ENCODE measurements at places on chromosomes 11 and 22.

DNA sequence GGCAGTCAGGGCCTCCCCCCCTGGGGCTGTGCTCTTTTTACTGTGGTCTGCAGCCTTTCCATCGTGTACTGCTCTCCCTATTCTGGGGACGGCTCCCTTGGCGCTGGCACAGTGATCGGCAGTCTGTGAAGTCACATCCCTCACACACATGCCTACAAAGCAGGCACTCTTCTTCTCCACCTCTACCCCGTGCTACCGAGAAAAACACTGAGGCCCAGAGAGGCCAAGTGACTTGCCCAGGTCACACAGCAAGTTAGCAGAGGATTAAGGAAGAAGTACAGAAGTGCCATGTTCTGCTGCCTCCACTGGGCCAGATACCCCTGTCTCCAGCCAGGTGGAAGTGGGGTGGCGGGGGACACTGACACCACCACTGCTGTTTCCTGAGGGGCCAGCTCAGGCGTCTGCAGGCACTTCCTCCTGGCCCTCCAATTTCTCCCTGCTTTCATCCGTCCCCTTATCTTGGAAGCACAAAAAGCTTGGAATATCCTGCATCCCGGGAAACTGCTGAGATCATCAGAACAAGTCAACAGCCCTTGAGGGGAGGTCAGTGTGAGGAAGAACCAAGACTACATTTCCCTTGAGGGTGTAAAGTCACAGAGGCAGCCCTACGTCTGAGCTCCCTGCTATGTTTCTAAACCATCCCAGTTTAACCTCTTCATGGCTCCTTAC is 30.2 kb upstream of the KLHL35 start:
- DNase-seq = no peak

GRCh38 chr22:25451480-25452114 is 112.9 kb upstream of the GRK3 start:
- DNase-seq = no peak

GRCh38 chr22:28768701-28769393 is 3.6 kb upstream of the CCDC117 start:
- DNase-seq = no peak

GRCh38 chr11:116233561-116233960 is 539.2 kb downstream of the BUD13 start:
- no peak for DNase-seq

GRCh38 chr11:73375830-73376159 is 404 bp upstream of the RELT start:
- no peak for DNase-seq

- DNase-seq = no peak
These were observed 76.2 kb upstream of the ARHGAP32 start for GRCh38 chr11:129268371-129268770.

DNA sequence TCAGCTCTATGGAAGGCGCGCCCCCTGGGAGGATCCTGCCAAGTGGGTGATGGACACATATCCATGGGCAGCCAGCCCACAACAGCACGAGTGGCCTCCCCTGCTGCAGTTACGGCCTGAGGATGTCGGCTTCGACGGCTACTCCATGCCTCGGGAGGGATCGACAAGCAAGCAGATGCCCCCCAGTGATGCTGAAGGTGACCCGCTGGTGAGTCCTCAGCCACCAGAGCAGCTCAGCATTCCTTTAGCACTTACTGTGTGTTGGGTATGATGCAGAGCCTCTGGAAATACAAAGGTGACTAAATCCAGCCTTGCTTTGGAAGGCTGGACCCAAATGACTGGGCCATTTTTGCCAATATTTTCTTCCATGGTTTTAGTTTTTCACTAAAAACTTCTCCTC is 45.7 kb downstream of the DBX1 start:
- no peak for DNase-seq

- no peak for DNase-seq
These were observed 42.4 kb upstream of the RCE1 start for GRCh38 chr11:66800720-66801428.

GRCh38 chr22:39429916-39430575 is 26.8 kb upstream of the MGAT3 start:
- no peak for DNase-seq

DNA sequence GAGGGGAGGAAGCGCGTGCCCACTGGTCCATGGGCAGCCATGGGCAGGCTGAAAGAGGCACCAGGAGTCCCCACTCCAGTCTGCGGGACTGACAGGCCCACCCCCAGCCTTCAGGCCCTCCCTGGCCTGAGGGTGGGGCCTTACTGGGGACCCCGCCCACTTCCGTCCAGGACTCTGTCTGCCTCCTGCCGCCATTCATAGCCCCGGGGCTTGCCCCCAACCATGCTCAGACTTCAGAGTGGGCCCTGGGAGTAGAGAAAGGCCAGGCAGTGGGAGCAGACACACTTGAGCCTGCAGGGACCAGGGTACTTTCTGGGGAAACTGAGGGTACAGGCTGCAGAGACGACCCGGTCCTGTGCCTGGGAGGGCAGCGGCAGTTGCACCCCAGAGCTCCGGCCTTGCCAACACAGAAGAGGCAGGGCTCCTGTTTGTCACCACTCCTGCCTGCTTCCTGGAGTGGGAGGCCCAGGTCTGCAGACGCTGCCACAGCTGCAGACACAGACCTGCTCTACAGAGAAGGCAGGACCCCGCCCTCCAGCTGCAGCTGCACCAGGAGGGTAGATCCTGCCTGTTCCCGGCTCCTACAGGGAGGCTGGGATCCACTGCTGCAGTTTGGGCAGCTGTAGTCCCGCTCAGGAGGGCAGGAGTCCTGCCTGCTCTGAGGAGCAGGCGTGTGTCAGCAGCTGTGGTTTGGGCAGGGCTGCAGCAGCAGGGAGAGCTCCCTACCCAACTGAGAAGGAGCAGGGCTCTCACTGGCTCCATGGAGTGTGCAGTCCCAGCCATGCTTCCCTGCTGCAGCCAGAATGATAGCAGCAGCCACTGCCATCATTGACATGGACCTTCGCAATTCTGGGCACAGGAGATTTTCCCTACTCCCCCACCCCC is 387.9 kb upstream of the ANO3 start:
- no peak for DNase-seq

GRCh38 chr11:122853971-122854446 is 15.7 kb downstream of the CRTAM start:
- no peak for DNase-seq

- no peak for DNase-seq
These were observed 1.8 kb downstream of the BSCL2 start for GRCh38 chr11:62705413-62705812.

DNA sequence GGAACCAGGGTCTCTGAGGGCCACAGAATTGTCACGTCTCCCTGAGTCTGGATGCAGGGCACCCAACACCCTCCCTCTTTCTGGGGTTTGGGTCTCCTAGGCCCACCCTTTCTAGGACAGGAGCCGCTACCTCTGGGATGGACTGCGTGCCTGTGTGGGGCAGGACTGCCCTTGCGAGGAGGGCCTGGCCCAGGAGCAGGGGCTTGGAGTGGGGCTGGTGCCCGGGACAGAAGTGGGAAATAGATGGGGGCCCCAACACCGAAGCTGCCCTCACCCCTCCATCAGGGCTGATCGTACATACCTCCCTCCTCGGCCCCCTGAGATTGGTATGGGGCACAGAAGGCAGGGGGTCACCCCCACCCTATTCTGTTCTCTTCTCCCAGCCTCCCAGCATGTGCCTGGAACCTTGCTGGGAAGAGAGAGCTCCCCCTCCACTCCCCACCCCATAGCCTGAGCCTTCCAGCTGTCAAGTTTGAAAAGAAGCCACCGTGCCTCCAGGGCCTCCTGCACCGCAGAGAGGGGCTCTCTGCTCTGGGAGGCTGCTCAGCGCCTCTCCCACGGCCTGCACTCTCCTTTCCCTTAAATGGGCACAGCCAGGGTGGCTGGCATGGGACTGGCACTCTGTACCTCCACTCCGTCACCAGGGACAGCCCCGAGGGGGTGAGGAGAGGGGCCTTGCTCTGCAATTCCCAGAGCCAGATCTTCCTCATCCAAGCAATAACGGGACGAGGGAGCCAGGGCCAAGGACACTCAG is 1.8 kb downstream of the LRRC10B start:
- no peak for DNase-seq

GRCh38 chr11:94194712-94195111 is 66.1 kb downstream of the PANX1 start:
- no peak for DNase-seq

DNA sequence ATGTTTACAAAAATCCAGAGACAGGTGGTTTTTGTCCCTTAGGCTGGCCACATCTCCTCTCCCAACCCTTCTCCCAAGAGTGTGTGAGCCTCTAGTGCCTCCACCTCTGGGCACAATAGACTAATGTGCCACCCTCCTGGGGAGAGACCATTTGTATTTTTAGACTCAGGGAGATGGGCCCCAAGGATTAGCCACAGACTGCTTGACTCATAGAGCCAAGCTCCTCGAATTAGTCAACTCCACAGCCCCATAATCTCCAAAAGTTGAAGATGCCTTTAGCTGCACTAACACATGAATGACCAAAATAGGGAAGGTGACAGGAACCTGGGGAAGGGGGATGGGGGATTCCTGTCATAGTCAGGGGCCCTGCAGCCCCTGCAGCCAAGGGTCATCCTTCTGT is 53.0 kb upstream of the LRRC32 start:
- no peak for DNase-seq

DNA sequence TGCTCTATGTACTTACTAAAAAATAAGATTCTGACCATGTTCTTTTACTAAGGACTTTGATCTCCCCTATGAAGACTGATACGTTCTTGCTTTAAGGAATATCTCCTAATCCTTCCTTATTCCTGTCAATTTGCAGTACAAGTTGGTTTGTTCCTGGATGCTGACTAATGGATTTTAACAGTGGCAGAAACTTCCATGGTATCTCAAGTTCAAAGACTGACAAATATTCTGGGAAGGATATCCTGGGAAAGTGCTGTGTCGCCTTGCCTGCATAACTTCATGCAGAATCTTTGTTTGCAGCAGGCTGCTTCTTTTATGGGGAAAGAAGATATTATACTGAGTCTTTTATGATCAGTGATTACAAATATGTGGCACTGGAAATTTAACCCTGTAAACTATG is 8.4 kb upstream of the OR52J3 start:
- DNase-seq = no peak

GRCh38 chr11:128522943-128523518 is 64.3 kb downstream of the ETS1 start:
- DNase-seq = no peak

- no peak for DNase-seq
These were observed 50.6 kb downstream of the C11orf58 start for GRCh38 chr11:16789063-16789420.

- no peak for DNase-seq
These were observed 942.3 kb downstream of the BRD1 start for GRCh38 chr22:48885271-48885918.

- DNase-seq = no peak
These were observed 54.5 kb downstream of the TRIM44 start for GRCh38 chr11:35717043-35717442.

GRCh38 chr11:28981381-28981780 is 873.2 kb downstream of the METTL15 start:
- no peak for DNase-seq

DNA sequence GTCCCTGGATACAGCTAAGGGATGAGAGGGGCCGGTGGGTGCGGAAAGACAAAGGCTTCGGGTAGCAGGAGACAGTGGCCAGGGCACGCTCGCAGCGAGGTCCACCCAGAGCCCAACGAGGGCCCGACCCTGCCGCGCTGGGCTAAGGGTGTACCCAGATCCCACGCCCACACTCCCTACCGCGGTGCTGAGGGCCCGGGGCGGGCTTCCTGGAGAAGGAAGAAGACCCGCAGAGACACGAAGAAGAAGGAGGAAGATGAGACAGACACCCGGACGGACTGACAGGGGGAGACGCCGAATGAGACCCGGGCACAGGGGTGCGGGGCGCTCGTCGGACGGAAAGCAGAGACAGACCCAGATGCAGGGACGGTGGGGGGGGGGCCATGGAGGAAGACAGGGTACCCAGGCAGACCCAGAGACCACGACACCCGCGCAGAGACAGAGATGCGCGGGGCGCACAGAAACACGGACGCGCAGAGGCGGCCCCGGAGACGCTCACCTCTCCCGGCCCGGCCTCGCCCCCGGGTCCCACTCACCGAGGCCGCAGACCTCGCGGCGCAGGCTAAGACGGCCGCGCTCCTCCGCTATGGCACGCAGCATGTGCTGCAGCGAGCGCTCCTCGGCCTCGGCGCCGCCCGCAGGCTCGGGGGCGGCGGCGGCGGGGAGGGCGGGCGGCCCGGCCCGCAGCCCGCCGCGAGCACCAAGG is 437 bp downstream of the KIAA0930 start:
- no peak for DNase-seq

GRCh38 chr11:15585602-15586331 is 471.0 kb downstream of the INSC start:
- DNase-seq = no peak

- no peak for DNase-seq
These were observed 3.2 kb upstream of the C11orf91 start for GRCh38 chr11:33703788-33704187.

- DNase-seq = no peak
These were observed 67.8 kb downstream of the SYT9 start for GRCh38 chr11:7319501-7319900.

- no peak for DNase-seq
These were observed 882 bp upstream of the GLYATL2 start for GRCh38 chr11:58845386-58845785.

- no peak for DNase-seq
These were observed 92.0 kb downstream of the ZC3H12C start for GRCh38 chr11:110185121-110185591.

DNA sequence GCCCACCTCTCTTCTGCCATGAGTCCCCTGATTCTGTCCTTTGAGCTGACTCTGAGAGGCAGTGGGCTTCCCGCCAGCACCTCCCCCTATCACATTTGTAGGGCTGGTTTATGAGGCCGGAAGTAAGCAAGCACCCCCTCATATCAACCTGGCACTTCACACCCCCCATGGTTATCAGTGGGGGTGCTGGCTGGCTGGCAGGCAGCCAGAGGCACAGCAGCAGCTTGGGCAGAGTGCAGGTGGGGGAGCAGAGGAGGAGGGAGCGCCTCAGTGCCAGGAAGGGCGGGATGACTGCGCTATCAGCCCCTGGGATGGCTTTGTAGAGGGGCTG is 22.9 kb upstream of the CHRM4 start:
- DNase-seq = no peak

- DNase-seq = no peak
These were observed 10.8 kb downstream of the PRR5L start for GRCh38 chr11:36306888-36307287.

GRCh38 chr11:3223932-3224381 is 5.3 kb upstream of the MRGPRG start:
- no peak for DNase-seq

Measured in left hindlimb (tissue), 1 donor.